ENCODE measurements at places on chromosomes 4 and X.

GRCh38 chrX:133856819-133857218 is 128.6 kb downstream of the GPC3 start:
- no peak for DNase-seq

- no peak for DNase-seq
These were observed 44.7 kb upstream of the BEX4 start for GRCh38 chrX:103170216-103170615.

DNA sequence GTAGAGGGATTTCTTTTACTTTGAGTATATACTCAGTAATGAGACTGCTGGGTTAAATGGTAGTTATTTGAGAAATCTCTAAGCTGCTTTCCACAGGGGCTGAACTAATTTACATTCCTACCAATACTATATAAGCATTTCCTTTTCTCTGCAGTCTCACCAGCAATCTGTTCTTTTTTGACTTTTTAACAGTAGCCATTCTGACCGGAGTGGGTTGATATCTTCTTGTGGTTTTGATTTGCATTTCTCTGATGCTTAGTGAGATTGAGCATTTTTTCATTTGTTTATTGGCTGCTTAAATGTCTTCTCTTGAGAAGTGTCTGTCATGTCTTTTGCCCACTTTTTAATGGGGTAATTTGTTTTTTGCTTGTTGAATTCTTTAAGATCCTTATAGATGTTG is 43.3 kb downstream of the SPCS3 start:
- DNase-seq: no peak

GRCh38 chr4:7087036-7087435 is 19.2 kb upstream of the GRPEL1 start:
- no peak for DNase-seq

DNA sequence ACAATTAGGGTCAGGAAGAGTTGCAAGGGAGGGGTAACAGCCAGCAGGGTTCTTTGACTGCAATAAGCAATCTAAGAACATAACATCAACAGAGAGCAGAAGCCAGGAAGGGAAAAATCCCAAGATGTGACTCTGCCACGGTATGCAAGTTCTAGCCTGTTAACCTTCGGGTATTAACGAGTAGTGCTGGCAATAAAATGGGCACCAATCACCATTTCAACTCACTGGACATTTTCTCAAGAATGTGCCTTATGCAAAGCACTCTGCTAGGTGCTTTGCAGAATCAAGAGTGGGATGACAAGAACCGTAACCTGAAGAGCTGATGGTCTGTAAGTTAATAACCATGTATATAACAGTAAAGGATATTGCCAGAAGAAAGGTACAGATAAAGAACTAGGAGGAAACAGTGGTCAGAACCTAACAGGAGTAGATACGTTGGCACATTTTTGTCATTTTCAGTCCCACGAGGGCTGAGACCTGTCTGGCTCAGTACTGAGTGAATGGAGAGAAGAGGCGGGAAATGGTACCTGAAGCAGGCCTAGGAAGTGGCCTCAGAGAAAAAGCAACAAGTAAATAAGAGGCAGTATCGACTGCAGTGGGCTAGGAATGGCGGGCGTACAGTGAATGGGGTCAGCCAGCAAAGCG is 2.7 kb downstream of the ELOVL6 start:
- DNase-seq: peak; percentile 3

DNA sequence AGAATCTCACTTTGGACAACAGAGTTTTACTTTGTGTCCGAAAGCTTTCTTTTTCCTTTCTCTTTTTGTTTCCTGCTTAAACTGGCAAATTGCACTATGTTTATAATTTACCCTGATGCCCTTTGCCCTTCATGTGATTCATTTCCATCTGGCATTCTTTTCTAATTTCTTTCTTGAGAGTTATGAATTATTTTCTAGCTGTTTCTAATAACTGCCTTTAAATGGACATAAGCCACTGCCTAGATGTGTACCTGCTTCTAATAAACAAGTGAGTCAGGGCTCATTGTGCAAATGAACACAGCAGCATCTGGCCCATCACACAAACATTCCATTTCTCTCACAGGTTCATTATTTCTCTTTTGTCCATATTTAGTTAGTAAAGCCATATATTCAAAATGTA is 242.3 kb upstream of the GPRIN3 start:
- no peak for DNase-seq

DNA sequence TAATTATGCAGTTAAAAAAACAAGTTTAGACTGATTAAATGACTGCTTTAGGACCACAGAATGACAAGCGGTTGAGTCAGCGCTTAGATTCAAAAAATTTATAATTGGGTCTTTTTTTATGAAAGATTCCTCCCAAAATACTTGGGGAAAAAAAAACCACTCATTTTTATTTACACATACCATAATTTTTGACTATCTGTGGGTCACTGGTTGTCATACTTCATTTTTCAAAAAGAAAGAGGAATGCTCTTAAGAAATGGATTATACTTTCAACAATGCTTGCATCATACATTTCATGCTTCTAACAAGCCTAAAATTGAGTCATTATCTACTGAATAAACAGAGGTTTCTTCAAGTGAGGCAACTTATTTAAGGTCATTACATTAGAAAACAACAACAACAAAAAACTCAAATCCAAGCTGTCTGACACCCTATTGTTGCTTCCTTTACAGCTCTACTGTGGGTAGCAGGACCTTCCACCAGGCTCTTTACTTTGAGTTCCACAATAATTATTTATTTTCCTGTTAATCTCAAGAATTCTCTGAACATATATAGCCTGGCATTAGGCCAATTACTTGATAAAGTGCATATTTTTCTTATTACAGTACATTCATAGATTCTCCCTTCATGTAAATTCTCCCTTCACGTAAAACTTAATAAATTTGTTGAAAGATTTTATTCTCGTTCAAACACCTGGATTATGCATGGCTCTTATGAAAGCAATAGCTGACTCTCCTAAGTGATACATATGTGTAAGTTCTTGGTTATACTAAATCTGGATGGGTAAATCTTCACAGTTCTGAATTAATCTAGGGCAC is 445.5 kb downstream of the PCDH10 start:
- DNase-seq: no peak

DNA sequence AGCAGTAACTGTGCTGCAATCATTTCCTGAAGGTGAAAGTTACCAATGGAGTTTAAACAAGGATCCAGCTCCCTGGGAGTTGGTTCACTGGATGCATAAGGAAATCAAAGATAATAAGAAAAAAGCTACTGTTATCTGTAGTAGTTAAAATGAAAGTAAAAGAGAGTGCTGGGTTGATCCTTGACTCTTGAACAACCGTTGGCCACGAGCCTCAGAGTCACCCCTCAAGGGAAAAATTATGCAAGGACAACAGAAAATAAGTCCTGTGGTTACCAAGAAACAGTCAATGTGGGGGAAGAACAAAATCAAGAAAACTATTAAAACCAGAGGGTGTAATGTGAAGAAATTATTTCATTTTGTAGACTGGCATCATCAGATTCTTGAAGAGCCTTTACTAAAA is 49.7 kb upstream of the DDIT4L start:
- DNase-seq: no peak

DNA sequence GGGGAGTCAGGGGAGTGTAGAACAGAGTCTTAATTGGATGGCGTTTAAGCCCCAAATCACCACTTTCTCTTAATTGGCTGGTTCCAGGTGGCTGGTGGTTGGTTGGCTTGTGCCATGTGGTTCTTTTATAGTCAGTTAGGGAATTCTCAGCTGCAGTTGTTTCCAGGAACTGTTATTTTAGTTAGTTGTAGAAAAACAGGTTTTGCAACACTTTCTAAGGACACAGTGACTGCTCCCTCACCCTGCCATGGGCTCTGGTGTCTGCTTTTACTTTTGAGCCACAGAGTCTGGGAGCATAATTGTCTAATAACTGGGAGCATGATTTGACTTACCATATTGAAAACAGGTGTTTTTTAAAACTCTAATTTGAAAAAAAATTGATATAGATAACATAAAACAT is 75.8 kb upstream of the PCDH18 start:
- DNase-seq: no peak

- DNase-seq: peak; percentile 9
These were observed at the start of gene RASSF6 for GRCh38 chr4:73620115-73620792. Gene RASSF6 (minus strand): TSS chr4:73620436. CDS start chr4:73611795, 8,641 bp downstream.

DNA sequence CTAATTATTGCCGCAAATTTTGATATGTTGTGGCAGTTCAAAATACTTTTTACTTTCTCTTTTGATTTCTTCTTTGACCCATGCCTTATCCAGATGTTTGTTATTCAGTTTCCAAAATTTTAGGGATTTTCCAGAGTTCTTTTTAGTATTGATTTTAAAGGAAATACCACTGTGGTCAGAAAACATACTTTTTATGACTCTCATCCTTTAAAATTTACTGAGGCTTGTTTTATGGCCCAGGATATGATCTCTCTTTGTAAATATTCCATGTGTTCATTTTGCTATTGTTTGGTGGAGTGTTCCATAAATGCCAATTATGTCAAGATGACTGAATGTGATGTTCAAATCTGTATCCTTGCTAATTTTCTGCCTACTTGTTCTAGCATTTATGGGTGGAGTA is 272.3 kb upstream of the DIPK2B start:
- DNase-seq: no peak

DNA sequence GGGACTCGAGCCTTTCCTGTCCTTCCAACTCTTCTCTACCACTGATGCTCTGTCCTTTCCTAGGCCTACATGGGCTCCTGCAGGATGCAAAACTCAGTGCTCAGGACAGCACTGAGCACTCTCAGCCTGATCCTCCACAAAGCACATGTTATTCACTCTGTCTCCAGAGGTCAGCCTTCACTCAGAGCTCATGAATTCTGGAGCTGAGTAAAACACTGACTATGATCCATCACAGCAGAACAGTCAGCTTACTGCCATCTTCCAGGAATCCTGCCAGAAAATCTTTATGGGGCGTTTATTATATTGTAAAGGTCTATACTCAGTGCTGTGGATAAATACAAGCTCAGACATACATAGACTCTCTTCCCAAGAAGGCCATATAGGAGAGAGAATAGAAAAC is 121.5 kb upstream of the CPEB2 start:
- no peak for DNase-seq

DNA sequence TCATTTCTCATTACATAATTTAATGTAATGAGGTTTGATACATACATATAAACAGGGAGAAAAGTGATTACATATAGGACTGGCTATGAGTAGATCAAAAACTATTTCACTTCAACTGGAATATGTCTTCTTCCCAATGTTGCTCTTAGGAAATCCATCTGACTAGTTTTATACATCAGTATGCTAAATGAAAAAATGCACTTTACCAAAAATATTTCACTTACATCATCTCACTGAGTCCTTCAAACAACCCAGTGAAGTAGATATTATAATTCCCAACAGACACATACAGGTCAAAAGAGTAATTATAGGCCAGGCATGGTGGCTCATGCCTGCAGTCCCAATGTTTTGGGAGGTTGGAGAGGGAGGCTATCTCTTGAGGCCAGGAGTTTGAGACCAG is 215.9 kb downstream of the MID1 start:
- no peak for DNase-seq

DNA sequence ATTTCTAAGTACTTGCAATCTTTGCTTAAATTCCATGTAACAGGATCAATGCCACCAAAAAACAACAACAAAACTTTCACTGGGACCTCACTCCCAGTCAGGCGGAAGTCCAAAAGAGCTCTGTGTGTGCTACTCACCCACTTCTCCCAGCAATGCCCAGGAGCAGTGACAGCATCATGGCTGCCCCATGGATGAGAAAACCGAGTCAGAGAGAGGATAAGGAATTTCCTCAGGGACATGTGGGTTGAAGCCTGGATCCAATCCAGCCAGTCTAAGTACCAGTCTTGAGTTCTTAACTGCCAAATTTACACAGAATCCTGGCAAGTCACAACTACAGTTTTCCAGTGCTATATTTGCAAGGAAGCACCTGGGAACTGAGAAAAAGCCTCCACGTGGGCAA is 64.5 kb downstream of the STX18 start:
- DNase-seq: no peak

GRCh38 chr4:174764105-174764729 is 64.8 kb downstream of the GLRA3 start:
- no peak for DNase-seq

GRCh38 chrX:2424317-2424716 is 76.5 kb downstream of the DHRSX start:
- DNase-seq: no peak

- DNase-seq: no peak
These were observed 3.5 kb downstream of the EDA2R start for GRCh38 chrX:66635360-66635759.

DNA sequence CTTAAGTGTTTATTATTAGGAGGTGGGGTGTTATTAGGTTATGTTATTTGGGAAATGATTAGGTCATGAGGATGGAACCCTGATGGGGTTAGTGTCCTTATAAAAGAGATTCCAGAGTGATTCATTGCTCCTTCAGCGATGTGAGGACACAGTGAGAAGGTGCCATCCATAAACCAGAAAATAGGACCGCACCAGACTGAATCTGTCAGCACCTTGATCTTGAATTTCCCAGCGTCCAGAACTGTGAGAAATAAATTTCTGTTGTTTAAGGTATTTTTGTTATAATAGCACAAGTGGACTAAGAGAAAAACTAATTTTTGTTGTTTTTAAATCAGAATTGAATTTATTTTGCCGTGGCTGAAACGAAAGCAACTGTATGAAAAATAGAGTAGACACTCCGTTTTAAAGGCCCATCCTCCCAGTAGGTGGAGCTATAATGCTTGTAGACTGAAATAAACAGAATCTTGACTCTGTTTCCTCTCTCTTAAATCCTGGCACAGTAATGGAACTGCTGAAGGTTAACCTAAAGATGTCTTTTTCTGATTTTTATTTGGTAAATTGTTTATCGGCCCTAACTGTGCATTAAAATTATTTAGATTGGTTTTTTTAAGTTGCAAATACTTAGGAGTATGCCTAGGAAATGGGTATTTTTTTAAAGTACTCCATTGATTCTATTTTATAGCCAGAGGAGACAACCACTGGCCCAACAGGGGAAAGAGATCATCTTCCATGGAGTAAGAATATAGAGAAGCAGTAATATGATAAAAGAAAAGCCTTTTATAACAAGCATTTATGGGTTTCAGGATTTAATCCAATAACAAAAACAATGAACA is 133.2 kb upstream of the ADAMTS3 start:
- no peak for DNase-seq

- DNase-seq: no peak
These were observed 93.9 kb upstream of the JADE1 start for GRCh38 chr4:128715616-128716015.

GRCh38 chr4:38470735-38471262 is 193.2 kb upstream of the KLF3 start:
- no peak for DNase-seq

DNA sequence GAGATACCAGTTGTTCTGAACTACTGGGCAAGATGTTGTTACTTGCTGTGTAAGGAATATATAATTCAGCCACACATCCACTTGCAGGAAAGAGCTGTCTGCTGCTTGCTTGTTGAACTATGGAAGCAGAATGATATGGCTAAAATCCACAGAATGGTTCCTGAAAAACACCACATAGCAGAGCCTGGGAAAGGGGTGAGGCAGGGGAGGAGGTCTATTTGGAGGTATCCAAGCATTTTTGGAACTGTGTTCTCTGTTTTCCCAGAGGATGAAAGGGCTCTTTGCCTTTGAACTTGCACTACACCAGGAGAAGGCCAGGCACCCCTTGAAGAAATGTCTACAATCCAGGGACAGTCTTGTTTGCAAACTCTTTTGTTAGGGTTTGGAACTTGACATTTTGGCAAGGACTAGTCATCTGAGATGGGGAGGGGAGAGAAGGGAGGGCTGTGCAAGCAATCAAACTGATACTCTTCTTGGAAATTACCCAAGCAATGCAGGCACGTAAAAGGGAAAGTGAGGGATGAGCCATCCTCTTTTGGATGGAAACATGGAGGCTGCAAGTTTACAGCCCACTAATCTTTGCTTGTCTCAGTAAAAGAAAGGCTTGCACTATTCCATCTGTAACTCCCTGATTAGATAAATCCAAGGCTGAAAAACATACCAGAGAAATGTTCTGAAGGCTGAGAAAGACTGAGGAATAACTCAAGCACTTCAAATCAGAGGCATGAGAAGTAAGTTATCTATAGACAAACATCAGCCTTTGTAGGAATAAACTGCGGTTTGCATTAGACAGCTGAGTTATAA is 141.0 kb downstream of the TSPAN5 start:
- no peak for DNase-seq

Measured in stimulated activated CD4-positive, alpha-beta T cell treated with anti-CD3 and anti-CD28 coated beads, Interleukin-4, amount 100 ng/mL, for 4 hours (primary cell).